ENCODE measurements at places on chromosomes 11 and 22.
A peak's percentile ranks its signal among the peaks of the same experiment; 100 is the strongest.

DNA sequence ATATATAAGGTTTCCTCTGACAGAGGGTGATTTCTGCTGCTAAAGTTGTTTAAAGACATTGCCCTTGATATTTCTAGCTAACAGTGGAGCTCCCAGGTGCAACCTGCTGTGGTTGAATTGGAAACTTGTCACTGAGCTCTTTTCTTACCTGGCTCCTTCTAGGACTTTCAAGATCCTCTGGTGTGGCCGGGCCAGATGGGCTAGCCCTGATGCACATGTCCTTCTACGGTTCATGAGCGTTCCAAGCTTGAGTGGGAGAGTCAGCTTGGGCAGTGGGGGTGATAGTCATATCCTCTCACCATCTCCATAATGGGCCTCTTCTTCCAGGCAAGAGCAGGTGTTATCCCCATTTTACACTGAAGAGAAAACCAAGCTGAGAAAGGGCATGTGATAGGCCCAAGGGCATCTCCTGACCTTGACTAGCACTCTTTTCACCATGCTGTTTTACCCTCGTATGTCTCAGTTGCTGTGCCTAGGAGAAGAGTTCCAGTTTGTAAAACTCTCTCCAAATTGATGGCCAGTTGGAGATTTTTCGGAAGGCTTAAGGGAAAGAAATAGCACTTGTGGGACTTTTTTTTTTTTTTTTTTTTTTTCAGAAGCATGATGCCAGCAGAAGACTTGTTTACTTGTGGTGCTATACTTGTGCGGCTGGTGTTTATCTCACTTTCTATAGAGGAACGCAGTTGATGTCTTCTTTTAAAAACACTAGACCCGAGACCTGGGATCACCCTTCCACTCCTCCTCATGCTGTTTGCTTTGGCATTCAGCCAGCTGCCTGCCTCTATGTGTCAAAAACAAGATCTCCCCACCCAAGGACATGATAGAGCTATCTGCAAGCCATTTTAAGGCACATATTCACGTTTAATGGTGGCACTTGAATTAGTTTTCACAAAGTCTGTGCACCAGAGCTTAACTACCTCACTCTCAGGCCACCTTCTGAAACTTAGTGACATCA lies 32.6 kb downstream of the TEAD1 start:
- DNase-seq, result no peak

DNA sequence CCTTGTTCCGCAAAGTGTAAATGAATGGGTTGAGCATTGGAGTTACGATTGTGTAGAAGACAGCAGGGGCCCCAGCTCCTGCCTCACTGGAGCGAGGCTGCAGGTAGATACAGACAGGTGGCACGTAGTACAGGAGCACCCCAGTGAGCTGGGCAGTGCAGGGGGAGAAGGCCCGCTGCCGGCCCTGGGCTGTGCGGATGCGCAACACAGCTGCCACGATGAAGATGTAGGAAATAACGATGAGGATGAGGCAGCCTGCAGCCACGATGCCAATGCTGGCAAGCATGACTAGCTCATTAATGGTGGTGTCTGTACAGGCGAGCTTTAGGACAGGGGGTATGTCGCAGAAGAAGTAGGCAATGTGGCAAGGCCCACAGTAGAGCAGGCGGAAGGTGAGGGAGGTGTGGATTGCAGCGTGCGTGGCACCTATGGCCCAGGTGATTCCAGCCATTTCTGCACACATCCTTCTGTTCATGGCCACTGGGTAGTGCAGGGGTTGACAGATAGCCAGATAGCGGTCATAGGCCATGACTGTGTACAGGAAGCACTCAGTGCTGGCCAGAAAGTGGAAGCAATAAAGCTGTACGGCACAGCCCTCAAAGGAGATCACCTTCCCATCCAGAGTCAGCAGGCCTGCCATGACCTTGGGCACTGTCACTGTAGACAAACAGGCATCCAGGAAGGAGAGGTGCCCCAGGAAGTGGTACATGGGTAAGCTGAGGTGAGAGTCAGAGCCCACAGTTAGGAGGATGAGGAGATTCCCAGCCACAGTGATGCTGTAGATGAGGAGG lies 616 bp downstream of the OR10S1 start:
- no peak for DNase-seq

GRCh38 chr11:82560836-82561235 lies 172.8 kb downstream of the FAM181B start:
- no peak for DNase-seq

DNA sequence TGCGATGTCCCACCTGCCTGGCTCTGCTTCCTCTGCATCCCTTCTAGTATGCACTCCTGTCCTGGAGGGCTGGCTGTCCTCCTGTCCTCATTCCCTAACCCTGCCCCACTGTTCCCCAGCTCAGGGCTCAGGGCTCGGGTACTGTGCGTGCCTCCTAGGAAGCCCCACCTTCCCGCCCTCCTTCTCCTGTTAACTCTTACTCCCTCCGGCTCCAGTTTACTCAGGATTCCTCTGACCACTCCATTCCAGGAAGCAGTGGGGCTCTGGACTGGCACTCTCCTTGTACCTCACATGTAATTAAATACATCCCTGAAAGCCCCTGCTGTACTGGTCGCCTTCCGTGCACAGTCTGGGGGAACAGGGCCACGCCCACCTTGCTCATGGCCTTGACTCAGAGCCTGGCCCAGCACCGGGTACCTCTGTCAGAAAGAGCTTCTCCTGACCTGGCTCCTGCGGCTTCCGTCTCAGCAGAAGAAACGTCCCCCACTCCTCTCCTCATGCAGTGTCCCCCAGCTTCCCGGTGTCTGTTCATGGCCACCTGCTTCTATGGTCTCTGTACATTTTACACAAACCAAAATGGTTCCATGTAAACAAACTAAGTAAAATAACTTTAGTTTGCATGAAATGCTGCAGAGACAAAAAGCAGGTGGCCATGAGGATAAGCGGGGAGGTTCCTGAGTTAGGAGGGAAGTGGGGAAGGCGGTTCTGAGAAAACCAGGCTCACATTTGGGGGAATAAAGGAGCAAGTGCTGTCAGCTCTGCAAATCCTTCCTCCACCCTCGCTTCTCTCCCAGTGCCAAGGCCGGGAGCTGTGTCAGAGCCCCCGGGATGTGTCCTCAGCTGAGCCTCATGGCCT lies 445.9 kb downstream of the BRD1 start:
- DNase-seq, result no peak

DNA sequence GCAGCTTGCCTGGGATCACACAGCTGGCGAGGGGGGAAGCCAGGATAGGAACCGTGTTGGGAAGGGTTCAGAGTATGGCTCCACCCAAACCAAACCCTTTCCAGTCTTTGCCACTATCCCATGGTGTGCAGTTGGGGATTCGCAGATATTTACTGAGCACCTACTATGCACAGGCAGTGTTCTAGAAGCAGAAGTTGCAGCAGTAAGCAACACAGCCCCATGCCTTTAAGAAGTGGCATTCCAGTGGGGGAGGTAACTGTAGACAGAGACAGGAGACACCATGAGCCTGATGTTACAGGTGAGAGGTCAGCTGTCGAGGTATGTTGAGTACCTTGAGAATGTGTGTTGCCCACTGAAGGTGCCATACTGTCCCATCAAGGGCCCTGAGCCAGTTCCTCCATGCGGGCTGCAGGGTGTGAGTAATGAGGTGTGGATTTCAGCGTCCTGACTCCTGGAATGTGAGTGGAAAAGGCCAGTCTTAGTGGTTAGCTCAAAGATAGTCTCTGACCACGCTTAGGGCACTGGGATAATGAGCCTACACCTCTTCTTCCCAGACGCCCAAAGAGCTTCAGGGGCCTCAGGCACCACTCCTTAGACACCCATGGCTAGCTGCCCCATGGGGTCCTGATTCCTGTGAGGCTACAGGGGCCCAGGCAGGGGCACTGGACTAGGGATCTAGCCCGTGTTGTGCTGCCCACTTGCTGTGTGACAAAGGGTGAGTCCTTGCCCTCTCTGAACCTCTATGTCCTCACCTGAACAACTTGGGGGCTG lies 71.8 kb upstream of the TP53I11 start:
- no peak for DNase-seq

GRCh38 chr11:91707652-91708482 lies 516.8 kb upstream of the FAT3 start:
- no peak for DNase-seq

DNA sequence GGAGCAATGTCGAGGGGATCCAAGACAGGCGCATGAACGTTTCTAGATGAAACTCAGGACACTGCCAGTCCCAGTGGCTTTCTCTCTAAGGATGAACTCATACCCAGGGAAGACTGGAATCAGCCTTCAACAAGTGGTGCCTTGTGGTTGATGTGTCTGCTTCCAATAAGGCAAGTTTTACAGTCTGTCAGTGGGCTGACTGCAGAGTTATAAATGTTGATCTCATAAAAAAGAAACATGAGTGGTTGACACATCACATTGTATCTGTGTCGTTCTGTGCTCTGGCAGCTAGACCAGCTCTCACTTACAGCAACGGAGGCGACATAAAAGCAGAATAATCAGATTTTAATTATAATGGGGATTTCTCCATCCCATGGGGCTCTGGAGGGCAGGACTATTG lies 96.7 kb downstream of the SNX19 start:
- no peak for DNase-seq

DNA sequence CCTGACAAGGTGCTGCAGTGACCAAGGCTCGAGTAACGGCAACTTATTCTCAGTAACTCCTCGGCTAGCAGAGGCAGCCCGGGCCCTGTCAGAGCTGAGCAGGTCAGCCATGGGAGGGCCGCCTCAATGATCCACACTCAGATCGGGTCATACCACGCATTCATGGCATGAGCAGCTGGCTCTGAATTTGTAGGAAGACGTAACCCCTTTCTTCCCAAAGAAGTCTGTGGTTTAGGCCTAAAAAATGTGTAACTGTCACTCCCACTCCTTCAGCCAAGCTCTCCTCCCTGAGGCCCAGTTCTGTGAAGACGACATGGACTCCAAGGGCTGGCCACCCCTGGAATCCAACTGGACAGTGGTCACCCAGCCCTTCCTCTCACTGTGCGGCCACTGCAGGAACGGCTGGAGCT lies 30.0 kb downstream of the PPP2R1B start:
- DNase-seq, result no peak

GRCh38 chr11:92801685-92802084 lies 167.8 kb upstream of the MTNR1B start:
- no peak for DNase-seq

DNA sequence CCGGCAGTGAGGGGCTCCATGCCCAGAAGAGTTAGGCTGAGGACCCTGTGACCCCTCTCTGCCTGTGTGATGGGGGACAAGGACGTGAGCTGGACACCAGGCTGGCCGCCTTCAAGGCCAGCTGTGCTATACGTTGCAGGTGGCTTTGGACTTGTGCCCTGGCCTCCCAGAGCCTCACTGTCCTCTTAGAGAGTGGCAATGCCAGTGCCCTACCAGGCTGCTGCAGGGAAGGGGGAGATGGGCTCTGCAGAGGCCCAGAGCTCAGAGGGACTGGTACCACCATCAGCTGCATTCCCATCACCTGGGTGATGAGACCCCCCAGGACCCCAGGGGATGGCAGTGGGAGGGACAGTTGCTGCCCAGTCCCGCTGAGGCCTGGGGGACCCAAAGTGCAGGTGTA lies 90.4 kb upstream of the SHISAL1 start:
- DNase-seq, result no peak

DNA sequence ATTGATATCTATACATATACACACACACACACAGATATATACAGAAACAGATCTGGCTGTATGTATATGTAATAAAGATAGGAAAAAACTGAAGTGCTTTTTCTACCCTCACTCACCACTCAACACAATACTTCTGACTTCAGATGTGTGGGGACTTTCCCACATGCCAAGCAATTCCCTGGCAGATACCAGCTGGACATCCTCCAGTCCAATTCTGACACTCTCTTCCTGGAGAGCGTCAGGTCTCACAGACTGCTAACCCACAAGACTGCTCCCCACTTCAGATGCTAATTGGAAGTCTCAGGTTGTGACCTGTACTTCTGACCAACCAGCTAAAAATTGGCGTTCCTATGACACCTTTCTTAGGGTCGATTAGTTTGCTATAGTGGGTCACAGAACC lies 140.6 kb downstream of the ATG16L2 start:
- no peak for DNase-seq

DNA sequence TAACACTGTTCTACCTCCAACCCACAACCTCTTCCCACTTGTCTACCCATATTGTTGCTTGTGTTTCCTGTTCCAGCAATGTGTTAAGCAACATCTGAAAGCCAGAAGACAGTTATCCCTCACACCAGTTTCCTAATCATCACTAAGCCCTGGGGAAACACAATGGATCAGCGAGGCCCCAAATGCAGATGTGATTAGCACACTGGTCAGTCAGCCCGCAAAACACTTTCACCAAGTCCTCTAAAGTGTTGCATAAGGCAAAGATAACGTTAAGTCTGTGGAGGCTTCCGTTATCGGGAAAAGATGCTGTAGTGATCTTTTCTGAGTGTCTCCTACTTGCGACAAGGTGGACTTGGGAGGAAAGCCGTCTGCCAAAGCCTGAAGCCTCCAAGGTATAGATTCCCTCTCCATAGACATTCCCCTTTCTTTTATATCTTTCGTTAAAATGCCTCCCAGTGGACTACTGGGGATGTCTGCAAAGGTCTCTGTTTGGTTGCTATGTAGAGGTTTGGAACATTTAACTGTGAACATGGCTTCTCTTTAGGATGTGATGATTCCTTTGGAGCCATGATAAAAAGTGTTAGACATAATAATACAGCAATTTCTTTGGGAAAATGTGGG lies at the start of gene MS4A3:
MS4A3 (plus strand) TSS at position 317 of the 621 bp plus-strand sequence. CDS start 4,496 bp downstream, outside the sequence.
- no peak for DNase-seq

GRCh38 chr11:119974467-119974866 lies 163.4 kb downstream of the TRIM29 start:
- no peak for DNase-seq

GRCh38 chr11:2533587-2534133 lies 88.9 kb downstream of the KCNQ1 start:
- peak; percentile 34 for DNase-seq

GRCh38 chr11:9386901-9387300 lies 2.4 kb downstream of the IPO7 start:
- DNase-seq, result no peak

DNA sequence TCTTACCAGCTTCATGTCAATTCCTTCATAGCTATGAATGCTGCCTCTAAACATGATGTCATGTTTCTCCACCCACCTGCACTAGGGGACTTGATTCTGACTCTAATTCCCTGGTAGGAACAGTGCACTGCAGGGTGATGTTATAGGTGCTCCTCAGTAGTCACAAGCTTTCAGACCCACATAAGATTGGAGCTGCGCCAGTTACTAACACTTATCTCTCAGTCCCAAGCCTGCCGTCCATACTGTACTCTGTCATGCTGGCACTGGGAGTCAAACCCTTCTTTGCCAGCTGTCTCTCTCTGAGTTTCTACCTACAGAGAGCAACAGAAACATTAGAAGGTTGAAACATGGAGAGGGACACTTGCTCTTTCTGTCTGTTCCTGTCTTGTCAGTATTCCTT lies 5.5 kb downstream of the OR56A1 start:
- DNase-seq, result no peak
